Nephron progenitor cell (in vitro differentiated cells): ENCODE measurements at places on chromosomes 4 and X.

DNA sequence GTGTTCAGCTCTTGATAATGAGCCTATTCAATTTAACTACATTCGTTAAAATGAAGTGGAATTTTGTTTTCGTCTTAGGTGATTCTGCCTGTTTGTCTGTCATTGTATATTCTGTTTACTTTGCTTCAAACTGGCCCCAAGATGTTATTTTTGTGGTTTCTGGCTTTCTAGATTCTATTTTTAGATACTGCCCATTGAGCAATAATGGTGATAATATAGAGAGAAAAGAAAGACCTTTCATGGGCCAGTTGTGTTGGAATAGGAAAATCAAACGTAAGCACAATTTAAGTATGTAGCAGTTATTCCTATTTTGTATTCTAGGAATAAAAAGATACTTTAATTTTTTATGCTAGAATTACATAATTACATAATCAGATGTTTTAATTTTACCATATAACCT, 4.0 kb downstream of the CDKN2AIP start:
- H3K4me3 ChIP-seq: peak overlapping the region; percentile 32
- peaks cover 73% of the 10 kb centered on the region for H3K36me3 ChIP-seq
- no peaks in the 10 kb centered on the region for H3K27me3 ChIP-seq
- H3K4me1 ChIP-seq: peaks cover 41% of the 10 kb centered on the region
- no peak overlapping the region for H3K27ac ChIP-seq

- H3K36me3 ChIP-seq: no peaks in the 10 kb centered on the region
- DNase-seq: no peak
- no peak overlapping the region for H3K27ac ChIP-seq
- no peaks in the 10 kb centered on the region for H3K27me3 ChIP-seq
- H3K4me3 ChIP-seq: no peak overlapping the region
- H3K4me1 ChIP-seq: no peaks in the 10 kb centered on the region
These were observed 48.6 kb upstream of the AMELX start for GRCh38 chrX:11244636-11245035.

GRCh38 chr4:150318971-150319370, 240.7 kb downstream of the DCLK2 start:
- H3K4me3 ChIP-seq: no peak overlapping the region
- H3K27me3 ChIP-seq: peaks cover 4% of the 10 kb centered on the region
- H3K4me1 ChIP-seq: peaks cover 6% of the 10 kb centered on the region

DNA sequence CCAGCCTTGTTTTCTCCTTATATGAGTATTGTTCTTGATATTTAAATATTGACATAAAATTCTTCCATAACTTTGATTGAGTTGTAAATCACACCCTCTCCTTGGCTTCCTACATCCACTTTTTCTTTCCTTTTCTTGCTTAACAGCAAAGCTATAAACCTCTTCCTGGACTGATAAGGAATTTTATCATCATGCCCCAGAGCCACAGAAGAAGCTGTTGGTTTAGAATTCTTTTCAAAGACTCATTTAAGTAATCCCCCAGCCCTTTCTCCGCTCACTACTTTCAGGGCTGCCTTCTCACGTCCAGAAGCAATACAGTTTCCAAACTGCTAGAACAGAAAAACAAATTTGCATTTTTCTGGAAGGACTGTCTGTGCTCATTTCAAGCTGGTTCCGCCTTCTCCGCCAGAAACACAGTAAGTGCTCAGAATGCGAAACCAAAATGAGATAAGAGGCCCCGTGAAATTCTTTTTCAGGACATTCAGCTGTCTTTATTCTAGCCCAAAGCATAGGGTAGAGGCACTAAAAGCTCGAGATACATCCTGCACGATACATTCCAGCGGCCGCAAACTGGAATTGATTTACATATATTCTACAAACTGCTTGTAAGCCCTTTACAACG, 849 bp downstream of the MID1 start:
- no peaks in the 10 kb centered on the region for H3K36me3 ChIP-seq
- peaks cover 4% of the 10 kb centered on the region for H3K27me3 ChIP-seq
- H3K4me3 ChIP-seq: peak overlapping the region; percentile 91
- peaks cover 54% of the 10 kb centered on the region for H3K4me1 ChIP-seq
- H3K27ac ChIP-seq: peak overlapping the region; percentile 90
- no peak for DNase-seq

- H3K27me3 ChIP-seq: no peaks in the 10 kb centered on the region
- H3K4me3 ChIP-seq: no peak overlapping the region
- H3K27ac ChIP-seq: no peak overlapping the region
- peaks cover 40% of the 10 kb centered on the region for H3K36me3 ChIP-seq
These were observed 15.0 kb downstream of the ADD1 start for GRCh38 chr4:2858451-2859217.

- H3K27me3 ChIP-seq: peaks cover 100% of the 10 kb centered on the region
- DNase-seq: peak; percentile 10
- H3K27ac ChIP-seq: no peak overlapping the region
- peak overlapping the region; percentile 75 for H3K4me3 ChIP-seq
- H3K36me3 ChIP-seq: no peaks in the 10 kb centered on the region
These were observed 8.9 kb upstream of the HAND2 start for GRCh38 chr4:173538909-173539445.

DNA sequence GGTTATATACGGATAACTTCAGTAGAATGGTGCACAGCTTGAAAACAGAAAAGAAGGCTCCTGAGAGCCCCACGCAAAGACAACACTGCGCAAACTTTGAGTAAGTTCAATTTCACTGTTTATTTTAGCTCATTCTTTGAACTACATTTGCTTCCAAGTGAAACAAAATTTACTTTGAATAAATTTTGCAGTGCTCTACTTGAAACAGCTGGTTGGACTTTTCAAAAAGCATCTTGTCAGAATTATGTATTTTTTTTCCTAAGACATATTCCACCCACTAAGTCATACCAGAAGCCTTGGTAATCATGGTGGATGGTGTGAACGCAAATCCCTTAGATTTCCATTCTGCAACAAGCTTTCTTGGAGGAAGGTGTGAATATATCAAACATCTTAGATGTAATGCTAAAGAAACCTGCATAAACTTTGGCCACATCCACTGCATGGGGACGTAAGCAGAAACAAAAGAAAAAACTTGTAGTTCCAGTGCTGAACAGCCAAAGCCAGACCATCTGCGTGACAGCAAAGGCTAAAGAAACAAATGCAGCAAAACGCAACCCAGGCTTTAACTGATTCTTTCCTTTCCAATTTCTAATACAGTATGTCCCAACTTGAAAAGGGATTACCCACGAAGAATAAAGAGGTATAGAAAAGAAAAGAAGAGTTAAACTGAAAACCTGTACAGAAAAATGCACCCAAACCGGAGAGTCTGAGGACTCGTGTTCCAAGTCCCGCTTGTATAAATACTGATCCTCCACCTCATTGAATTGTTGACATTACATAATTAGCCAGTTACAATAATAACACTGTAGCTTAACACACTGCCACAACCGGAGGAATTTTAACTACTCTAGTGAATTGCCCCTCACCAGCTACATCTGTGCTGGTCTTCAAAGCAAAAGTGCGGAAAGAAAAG, 90.9 kb downstream of the SH3RF1 start:
- peak overlapping the region; percentile 91 for H3K27ac ChIP-seq
- DNase-seq: no peak
- H3K36me3 ChIP-seq: no peaks in the 10 kb centered on the region
- peak overlapping the region; percentile 18 for H3K4me3 ChIP-seq
- peaks cover 42% of the 10 kb centered on the region for H3K4me1 ChIP-seq

DNA sequence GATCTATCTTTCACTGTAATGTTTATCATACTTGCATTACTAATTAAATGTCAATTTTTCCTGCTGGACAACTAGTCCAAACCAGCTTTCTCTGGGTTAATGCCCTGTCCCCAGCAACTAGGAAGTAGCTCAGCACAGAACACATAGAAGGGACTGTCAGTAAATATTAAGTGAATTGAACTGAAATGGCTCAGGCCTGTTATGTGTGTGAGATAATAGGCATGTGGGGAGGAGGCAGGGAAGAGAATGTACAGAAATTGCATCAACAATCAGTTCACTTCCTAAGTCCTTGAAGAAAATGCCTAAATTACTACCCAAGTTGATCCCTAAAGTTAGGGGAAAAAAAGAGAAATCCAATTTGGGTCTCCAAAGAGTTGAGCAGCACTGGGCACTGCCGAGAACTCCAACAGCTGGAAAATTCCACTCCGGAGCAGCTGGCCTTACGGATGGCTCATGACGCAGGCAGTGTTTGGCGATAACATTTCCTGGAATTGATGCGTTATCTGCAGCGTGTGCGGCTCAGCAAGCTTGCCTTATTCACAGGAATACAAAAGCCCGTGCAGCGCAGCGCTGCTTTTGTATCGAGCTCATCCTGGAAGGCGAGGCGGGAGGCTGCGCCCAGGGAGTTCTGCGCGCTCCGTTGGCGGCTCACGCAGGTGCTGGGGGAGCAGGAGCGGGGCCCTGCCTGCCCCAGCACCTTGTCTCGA, 297.3 kb upstream of the LCORL start:
- H3K36me3 ChIP-seq: no peaks in the 10 kb centered on the region
- H3K4me1 ChIP-seq: peaks cover 15% of the 10 kb centered on the region
- no peak for DNase-seq

GRCh38 chr4:185092535-185093197, 50.4 kb upstream of the SLC25A4 start:
- peaks cover 5% of the 10 kb centered on the region for H3K27me3 ChIP-seq
- H3K36me3 ChIP-seq: no peaks in the 10 kb centered on the region
- no peak for DNase-seq
- no peak overlapping the region for H3K27ac ChIP-seq
- no peak overlapping the region for H3K4me3 ChIP-seq

DNA sequence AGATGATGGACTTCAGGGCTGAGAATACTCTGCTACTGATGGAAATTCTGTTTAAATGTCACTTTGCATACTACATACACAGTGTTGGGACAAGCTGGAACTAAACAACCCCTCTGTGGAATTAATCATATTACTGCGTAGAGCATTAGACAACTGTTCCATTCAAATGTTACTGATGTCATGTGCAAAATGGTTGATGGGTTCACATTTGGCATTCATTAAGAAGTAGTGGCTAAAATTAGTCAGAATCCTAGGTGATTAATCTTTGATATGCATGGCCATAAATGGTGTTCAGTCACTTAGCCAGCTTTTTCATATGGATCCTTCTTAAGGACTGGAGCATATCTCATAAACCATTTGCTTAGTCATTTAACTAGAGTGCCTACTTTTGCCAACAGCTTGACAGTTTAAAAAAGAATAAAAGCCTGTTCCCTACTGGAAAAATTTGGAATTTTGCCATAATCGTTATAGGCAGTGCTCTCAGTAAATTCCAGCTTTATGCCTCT, 105.2 kb downstream of the RNF150 start:
- H3K27me3 ChIP-seq: no peaks in the 10 kb centered on the region
- H3K4me3 ChIP-seq: no peak overlapping the region
- no peak overlapping the region for H3K27ac ChIP-seq
- H3K36me3 ChIP-seq: peaks cover 2% of the 10 kb centered on the region
- DNase-seq: no peak

- H3K27ac ChIP-seq: no peak overlapping the region
- H3K4me3 ChIP-seq: no peak overlapping the region
- no peaks in the 10 kb centered on the region for H3K27me3 ChIP-seq
- DNase-seq: no peak
- H3K36me3 ChIP-seq: no peaks in the 10 kb centered on the region
These were observed 671.6 kb downstream of the GRXCR1 start for GRCh38 chr4:43564107-43564506.

DNA sequence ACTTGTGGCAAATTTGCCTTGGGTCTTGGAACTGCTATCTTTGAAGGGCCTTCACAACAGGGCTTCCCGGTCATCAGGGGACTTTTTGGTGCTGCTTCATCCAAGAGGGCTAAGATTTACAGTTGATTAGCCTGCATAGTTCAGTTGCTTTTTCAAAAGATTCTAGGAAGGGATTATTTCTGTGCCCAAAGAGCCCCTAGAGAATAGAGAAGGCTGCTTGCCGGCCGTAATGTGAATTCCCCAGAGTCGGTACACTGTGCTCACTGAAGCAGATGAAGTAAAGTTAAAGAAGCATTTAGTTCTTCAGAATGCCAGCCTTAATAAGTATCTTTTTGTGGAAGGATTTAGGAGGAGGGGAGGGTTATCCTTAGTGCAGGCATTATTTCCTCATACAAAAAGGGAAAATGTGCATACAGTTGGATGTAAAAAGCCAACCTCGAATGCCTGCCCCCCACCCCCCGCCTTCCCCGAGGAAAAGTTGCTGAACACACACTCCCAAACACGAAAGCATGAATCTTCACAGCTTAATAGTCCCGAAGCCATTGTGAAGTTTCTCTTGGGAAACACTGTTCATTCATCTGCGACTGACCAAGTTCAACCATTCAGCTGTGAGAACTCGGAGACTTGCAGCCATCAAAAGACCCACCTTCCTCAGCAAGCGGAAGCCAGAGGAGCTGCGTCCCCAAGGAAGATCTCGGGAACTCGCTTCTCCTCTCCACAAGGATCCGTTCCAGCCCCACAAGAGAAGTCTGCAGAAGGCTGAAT, 47.6 kb downstream of the ANOS1 start:
- peak overlapping the region; percentile 58 for H3K4me3 ChIP-seq
- peak overlapping the region; percentile 81 for H3K27ac ChIP-seq
- peaks cover 7% of the 10 kb centered on the region for H3K27me3 ChIP-seq

DNA sequence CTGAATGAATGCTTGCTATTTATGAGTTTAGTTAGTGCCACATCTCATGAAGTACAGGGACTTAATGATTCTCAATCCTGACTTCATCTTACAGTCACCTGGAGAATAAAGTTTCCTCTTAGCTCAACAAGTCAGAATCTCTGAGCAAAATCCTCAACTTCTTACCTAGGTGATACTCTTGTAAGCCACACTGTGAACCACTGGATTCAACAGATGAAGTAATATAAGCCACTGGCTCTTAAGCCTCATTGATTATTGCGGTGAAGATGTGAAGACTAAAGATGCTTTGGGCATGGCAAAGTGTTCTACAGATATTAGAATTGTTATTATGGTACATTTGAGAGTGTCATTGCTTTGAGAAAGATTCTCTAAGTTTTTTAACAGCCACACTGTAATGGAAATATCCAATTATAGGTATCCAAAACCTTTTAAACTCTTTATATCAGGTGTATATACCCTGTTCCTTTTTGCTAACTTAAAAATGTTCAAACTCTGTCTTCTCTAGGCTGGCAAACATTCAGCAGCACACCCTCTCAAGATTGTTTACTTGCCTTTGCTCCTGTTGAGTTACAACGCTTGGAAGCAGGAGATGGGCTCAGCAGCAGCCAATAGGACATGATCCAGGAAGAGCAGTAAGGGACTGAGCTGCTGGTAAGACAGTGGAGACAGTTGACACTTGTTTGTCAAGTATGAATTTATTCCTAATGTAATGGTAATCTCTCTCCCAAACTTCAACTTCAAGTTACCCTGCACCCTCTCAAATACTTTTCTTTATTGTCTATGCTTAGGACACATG, 43.4 kb downstream of the TET2 start:
- H3K27me3 ChIP-seq: no peaks in the 10 kb centered on the region
- H3K27ac ChIP-seq: no peak overlapping the region
- DNase-seq: no peak
- H3K4me3 ChIP-seq: no peak overlapping the region
- H3K36me3 ChIP-seq: peaks cover 10% of the 10 kb centered on the region

DNA sequence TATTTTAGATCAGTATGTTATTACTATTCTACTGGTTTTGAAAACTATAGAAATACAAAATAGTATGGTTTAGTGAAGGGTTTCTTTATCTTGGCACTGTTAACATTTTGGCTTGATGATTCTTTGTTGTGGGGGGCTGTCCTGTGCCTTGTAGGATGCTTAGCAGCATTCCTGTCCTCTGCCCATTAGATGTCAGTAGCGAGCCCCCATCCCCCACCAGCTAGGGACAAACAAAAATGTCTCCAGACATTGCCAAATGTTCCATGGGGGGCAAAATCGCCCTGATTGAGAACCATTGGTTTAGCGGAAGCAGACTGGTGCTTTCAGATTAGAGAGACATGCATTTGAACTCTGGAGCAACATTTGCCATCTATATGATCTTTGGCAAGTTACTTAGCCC, 23.3 kb downstream of the SPARCL1 start:
- DNase-seq: no peak
- H3K36me3 ChIP-seq: peaks cover 6% of the 10 kb centered on the region

- no peak overlapping the region for H3K4me3 ChIP-seq
- no peak overlapping the region for H3K27ac ChIP-seq
- no peak for DNase-seq
- H3K36me3 ChIP-seq: no peaks in the 10 kb centered on the region
These were observed 21.7 kb upstream of the CSN1S1 start for GRCh38 chr4:69909195-69909594.
